ENCODE measurements at places on chromosomes 16 and 17.

DNA sequence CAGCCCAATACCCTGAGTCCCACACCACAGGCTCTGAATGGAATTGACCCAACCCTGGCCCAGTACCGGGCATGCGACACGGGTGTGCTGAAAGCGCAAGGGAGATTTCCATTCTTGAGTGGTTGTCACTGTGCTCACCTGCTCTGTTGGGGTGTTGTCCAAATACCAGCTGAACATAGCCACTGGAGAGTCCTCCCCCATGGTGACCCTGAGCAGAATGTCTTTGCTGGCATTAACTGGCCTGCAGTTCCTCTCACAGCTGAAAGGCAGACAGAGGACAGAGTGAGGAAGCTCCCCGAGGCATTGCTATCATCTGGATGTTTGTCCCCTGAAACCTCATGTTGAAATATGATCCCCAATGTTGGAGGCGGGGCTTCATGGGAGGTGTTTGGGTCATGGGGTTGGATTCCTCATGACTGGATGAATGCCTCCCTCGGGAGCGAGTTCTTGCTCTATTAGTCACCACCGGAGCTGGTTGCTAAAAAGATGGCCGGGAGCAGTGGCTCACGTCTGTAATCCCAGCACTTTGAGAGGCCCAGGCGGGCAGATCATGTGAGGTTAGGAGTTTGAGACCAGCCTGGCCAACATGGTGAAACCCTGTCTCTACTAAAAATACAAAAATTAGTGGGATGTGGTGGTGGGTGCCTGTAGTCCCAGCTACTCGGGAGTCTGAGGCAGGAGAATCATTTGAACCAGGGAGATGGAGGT lies 57.3 kb upstream of the BCO1 start:
- DNase-seq: no peak

- DNase-seq: no peak
Measured at GRCh38 chr17:40363111-40363827, 1.3 kb downstream of the GJD3 start.

GRCh38 chr17:28460901-28461300 lies 12.5 kb upstream of the SLC13A2 start:
- no peak for DNase-seq

DNA sequence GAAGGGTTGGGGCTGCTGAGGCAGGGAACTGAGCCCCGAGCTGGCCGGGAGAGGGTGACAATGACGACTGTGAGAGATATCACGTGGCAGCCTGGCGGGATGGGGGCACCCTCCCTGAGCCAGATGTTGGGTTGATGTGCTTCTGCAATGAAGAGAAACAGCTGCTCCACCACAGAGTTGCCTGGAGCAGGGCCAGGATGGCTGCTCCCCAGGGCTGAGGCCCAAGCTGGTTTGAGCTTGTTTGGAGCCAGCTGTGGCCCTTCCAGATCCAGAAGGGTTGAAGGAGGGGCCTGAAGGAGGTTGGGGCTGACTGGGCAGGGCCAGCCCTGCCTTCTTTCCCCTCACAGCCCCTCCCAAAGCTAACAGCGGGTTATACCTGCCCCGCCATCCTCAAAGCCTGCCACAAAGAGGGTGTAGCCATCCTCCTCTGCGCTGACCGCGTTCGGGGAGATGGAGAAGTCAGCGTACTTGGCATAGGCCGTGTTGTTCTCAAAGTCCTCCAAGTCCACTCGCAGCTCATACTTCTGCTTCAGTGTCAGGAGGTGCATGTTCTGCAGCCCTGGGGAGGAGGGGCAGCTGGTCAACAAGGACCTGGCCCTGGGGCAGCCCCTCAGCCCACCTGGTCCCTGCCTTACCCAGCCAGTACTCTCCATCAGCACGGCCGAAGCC lies 2.1 kb downstream of the MFAP4 start:
- peak; percentile 90 for DNase-seq

GRCh38 chr17:77465358-77466041 lies 324.7 kb downstream of the SEC14L1 start:
- no peak for DNase-seq

DNA sequence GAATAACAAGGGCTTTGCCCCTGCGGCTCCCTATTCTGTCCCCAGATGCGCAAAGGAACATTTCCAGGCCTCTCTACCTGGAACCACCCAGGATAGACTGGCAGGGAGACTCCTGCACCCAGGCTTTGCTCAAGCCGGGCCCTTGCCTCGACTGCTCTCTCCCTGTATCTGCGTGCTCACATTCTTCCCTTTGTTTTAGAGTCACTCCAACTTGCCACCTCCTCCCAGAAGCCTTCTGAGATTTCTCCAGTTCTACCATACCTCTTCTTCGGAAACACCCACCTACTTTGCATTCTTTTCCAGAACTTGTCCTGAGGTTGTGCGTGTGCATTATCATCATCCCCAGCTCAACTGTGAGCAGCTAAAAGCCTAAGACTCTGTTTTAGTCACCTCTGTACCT lies 3.0 kb downstream of the CES5A start:
- DNase-seq: no peak

DNA sequence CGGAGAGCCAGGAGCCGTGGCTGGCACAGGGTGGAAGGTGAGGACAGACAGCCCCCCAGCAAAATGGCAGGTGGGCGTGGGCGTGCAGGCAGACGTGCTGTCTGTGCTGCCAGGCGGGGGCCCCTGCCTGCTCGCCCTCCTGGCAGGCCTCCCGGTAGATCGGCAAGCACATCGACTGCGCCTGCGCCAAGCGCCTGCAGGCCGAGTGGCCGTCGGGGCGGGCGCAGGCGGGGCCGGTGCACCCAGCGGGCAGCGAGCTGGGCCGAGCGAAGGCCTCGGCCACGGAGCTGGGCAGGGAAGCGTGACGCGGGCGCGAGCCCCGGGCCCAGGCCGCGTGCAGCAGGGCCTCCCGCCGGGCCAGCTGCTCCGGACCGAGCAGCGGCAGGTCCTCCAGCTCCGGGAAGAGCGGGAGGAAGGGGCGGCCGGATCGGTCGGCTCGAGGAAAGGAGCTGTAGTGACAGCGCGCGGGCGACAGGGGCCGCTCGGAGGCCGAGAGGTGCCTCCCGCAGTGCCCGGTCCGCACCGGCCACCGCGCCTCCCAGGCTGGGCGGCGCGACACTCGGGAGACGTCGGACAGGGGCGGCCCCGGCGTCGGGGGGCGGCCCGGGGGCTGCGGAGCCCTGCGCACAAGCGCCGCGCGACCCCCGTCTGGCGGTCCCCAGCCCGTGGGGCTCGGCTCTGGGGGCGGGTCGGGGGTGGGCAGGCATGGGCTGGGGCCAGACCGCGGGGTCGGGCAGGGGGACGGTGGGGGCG lies 16.9 kb downstream of the GRIN2C start:
- peak; percentile 75 for DNase-seq

GRCh38 chr16:50581845-50582244 lies 33.6 kb downstream of the NKD1 start:
- no peak for DNase-seq

DNA sequence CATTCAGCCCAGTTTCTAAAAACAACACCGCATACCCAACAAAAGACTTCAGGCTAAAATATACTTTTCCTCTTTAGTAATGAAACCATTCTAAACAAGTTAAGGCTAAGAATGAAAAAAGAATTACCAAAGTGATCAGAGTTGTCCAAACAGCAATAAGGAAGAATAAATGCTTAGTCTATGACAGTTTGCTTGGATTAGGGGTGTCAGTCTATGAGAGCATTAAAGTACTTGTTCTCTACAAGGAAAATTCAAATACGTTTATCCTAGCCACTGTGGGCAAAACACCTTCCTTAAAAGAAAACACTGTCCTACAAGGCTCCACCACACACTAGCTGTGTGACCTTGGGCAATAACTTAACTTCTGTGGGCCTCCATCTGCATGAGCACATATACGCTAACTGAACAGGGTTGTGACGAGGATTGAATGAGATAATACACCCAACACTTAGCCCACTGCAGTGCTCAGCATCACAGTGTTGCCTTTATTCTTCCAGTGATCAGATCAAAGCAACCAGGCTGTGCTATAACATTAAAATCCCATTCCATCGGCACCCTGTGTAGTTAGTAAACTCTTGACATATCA lies 53.6 kb downstream of the TEX2 start:
- DNase-seq: no peak

GRCh38 chr16:67191411-67191994 lies 452 bp upstream of the E2F4 start:
- DNase-seq: no peak

GRCh38 chr16:57260294-57260929 lies 15.4 kb downstream of the ARL2BP start:
- peak; percentile 92 for DNase-seq

- DNase-seq: no peak
Measured at GRCh38 chr16:50584033-50584722, 36.0 kb downstream of the NKD1 start.

DNA sequence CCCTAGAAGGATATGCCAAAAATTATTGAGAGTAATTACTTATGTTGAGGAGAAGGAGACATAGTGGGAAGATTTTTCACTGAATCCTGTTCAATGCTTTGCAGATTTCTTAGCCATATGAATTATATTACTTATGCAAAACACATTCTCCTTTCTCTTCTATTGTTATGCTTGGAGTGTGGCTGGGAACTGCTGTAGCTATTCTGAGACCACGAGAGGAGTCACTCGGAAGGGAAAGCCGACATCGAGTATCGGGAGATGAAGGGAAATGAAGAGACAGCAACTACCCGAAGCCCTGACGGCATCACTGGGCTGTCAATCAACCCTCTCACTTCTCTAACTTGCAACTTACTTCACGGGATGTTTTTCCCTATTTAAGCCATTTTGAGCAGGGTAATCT lies 39.6 kb downstream of the STX8 start:
- no peak for DNase-seq

- DNase-seq: no peak
Measured at GRCh38 chr16:1564325-1564724, 30.9 kb downstream of the TMEM204 start.

GRCh38 chr17:41265078-41265477 lies at the start of gene KRTAP9-6:
Gene KRTAP9-6 (plus strand): TSS chr17:41265378. CDS start chr17:41265378, 0 bp downstream.
- DNase-seq: no peak

DNA sequence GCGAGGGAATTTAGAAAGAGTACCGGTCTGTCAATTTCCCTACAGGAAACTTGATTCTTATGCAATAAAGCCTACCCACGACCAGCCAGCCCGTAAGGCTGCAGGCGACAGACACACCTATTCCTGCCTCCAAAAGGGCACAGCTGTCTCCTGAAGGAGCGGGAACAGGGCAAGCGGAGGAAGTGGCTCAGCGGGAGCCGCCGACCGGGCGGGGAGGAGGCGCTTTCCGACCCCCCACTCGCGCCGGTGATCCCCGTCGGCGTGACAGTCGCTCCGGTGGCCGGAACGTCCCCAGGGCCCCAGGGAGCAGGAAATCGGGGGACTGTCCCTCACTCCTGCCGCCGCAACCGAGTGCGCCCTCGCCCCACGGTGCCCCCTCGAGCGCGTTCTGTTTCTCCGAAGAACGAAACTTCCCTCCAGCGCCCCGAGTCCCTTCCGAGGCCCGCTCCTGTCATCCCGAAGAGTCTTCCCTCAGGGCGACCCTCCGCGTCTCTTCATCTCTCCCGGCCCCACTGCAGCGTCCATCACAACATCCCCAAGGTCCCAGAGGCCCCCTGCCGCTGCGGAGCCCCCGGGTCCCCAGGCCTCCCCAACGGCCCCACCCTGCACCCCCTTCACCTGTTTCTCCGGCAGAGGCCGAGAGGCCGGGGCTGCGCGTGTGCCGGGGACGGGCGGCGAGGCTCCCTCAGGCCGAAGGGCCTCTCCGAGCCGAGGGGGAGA lies 421 bp downstream of the STAT3 start:
- DNase-seq: peak; percentile 55

DNA sequence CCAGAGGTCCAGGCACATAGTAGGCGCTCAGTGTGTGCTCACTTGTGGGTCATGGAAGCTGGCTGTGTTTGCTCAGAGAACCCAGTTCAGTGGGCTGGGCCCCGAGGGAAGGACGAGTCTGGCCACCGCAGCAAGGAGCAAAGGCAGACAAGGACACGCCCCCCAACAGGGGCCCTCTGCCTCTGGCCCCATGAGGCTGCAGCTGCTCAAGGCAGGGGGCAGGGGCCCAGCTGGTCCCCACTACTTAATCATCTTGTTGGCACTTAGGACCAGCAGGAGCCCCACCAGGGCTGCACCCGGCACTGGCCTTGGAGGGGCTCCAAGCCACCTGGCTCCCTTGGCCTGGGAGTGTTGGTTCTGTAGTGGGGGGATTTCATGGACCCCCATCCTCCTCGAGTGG lies 16.1 kb downstream of the KCNJ12 start:
- DNase-seq: no peak

DNA sequence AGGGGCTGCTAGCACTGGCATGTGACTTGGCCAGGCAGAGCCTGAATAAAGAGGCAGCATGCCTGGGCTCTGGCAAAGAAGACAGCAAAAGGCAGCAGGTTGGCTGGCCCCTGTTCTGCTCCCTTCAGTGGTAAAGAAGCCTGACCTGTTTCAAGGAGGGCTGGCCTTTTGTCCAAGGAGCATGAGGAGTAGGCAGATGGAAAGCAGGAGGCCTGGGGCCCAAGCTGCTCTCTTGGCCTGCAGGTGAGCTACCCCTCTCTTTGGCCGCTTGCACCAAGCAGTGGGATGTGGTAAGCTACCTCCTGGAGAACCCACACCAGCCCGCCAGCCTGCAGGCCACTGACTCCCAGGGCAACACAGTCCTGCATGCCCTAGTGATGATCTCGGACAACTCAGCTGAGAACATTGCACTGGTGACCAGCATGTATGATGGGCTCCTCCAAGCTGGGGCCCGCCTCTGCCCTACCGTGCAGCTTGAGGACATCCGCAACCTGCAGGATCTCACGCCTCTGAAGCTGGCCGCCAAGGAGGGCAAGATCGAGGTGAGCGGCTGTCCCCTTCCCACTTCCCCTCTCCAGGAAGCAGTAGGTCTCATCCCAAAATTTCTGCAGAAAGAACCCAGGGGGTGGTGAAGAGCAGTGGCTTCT lies 8.0 kb downstream of the TRPV2 start:
- no peak for DNase-seq

GRCh38 chr17:49915670-49916069 lies 53.3 kb upstream of the DLX4 start:
- no peak for DNase-seq

- no peak for DNase-seq
Measured at GRCh38 chr16:5841974-5842373, 744.4 kb upstream of the EEF2KMT start.

GRCh38 chr16:51353055-51353454 lies 202.0 kb upstream of the SALL1 start:
- no peak for DNase-seq

DNA sequence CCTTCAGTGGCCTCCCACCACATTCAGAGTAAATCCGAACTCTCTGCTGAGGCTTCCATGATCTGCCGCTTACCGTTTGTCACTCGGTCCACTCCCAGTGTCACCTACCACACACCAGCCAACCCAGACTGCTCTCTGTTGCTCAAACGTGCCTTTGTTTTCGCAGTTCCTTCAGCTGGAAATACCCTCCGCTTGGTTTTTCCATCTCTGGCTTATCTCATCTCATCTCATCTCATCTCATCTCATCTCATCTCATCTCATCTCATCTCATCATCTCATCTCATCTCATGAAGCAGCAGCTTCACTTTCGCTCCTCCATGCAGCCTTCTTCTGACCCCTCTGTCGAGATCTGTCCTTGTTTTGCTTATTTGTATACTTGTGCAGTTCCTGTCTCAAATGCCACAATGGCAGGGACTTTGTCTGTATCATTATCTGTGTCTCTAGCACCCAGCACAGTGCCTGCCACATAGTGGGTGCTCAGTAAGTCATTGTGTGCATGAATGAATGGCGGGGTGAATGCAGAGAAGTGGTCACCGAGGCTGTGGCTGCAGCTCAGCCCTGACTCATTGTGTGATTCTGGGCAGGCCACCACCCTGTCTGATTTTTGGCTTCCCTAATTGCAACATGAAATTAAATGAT lies 3.8 kb upstream of the SNX20 start:
- DNase-seq: no peak
